NCI-H1048 (cell line): ENCODE measurements at places on chromosomes 11 and 22.

DNA sequence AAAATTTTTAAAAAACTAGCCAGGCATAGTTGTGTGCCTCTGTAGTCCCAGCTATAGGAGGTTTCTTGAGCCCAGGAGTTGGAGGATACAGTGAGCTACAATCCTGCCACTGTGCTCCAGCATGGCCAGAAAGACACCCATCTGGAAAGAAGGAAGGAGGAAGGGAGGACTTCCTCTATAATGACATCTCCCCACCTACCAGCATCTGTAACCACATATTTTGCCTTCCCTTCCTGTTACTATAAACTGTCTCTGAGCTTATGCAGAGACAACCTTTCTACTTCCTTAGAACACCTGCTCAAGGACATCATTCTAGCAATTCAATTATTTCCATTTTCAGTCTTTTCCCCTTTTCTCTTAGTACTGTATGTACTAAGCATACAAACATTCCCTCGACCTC, 2.2 kb upstream of the NUP160 start:
- DNase-seq = no peak

GRCh38 chr11:8998017-8998416, 5.8 kb downstream of the NRIP3 start:
- no peak for DNase-seq

DNA sequence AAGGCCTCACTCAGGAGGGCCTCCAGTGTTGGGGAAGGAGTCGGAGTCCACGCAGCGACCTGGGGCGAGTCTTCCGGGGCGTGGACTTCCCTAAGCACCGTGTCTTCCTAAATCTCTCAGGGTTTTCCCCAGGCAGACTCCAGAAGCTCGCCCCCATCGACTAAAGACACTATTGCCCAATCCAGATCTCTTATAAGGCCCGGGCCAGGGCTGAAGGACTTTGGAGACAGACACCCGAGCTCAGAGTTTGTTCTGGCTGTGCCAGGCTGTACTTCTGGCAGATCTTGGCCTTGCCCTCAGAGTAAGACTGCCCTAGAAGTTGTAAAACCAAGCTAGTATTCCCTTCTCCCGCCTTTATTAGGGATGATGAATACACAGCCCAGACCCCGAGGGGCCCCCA, 191.4 kb downstream of the BUD13 start:
- no peak for DNase-seq

- DNase-seq = no peak
These were observed 928 bp downstream of the FBXO7 start for GRCh38 chr22:32475468-32476010.
